ENCODE measurements at places on chromosomes 4 and X.

DNA sequence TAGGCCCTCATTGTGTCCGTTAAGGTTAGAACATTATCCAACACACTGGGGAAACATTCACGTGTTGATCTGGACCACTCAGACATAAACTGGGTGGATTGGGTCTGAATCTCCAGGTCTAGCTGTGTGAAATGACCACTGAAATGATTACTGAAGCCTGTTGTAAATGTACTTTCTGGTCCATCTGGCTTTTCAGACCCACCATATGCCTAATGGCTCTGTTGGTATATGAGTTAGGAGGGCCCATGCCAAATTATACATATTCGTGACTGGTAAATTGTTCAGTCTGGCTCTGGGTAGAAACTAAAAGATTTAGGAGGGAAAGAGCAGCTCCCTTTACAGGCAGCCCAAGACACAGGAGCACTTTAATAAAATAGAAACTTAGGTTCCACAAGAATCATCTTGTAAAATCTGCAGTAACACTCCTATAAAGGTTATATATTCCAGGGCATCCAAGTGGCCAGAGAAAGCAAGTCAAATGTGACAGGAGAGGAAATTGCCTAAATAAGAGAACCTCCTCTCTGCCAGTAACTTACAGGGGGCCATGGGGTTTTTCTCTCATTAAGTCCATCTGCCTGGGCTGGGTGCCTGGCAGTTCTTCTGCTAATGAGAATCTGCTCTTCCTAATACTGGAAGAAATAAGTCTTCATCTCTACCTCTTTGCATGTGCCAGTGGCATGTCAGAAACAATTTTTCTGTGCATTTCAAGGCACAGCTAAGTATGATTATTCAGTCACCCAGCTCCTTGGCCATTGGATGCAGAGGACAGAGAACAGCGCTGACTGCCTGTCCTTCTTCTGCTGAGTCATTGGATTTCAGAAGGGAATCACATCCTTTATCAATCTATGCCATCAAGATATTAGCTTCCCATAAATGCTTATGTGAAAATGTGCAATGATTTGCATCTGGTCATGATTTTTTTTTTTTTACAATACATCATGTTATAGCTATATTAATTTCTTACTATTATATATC, 112.6 kb downstream of the GLRA2 start:
- DNase-seq: no peak

GRCh38 chr4:82495666-82496065, 65.3 kb downstream of the ENOPH1 start:
- DNase-seq: no peak

DNA sequence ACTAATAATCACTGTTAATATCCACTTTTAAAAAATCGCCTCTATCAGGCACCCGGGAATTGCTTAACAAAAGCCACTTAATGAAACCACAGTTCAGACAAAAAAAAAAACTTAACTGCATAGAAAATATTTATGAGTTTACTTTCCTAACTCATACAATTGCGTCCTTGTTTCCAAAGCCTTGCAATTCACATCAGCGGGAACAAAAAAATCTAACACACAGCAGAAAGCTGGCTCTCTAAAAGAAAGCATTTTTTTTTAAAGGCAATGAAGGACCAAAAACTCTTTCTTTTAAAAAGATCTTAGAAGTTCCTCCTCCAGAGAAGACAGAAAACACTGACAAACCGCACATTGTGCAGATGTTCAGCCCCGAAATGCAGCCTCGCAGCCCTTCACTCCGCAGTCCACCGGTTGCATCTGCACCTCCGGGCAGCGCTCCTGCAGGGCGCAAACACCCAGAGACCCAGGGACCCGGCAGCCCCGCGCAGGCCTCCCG, 812 bp downstream of the FAT1 start:
- no peak for DNase-seq

GRCh38 chr4:110998320-110998719, 375.4 kb upstream of the PITX2 start:
- DNase-seq: no peak

DNA sequence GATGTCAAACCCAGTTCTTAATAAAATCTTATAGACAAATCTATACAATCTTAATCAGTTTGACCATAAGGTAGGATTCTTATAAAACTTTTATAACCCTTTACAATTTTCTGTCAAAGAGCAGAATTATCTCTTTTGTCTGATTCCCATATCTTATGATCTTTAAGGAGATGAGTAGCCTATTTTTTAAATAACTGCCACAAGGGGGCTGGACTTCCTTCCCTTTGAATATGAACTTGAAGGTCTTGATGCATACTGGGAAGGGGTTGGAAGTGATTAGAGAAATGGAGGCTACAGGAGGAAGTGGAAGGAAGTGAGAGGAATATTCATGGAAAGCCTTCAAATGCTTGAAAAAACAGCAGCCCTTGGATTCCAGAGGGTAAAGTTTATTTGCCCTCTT, 111.1 kb downstream of the APOOL start:
- no peak for DNase-seq

DNA sequence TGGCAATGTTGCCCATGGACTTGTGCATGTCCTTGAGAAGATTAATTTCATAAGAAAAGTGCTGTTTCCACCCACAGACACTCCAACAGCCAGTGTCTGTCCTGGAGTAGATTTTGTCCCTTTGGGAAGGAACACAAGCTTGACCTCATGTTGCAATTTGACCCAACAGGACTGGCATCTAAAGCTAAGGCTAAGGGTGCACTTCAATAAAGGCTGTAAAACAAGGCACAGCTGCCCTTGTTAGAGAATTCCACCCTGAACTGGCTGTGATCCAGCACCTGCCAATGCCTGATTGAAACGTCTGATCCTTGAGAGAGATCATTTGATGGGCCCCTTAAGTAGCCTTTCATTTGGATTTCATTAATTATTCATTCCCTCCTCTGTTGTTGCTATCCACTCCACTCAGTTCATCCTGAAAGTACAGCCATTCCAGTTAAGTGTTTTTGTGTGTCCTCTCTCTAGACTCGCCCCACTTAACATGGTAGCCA, 56.2 kb downstream of the CD99L2 start:
- no peak for DNase-seq

- DNase-seq: no peak
Observed at GRCh38 chr4:140056015-140056414, 98.0 kb downstream of the MAML3 start.

DNA sequence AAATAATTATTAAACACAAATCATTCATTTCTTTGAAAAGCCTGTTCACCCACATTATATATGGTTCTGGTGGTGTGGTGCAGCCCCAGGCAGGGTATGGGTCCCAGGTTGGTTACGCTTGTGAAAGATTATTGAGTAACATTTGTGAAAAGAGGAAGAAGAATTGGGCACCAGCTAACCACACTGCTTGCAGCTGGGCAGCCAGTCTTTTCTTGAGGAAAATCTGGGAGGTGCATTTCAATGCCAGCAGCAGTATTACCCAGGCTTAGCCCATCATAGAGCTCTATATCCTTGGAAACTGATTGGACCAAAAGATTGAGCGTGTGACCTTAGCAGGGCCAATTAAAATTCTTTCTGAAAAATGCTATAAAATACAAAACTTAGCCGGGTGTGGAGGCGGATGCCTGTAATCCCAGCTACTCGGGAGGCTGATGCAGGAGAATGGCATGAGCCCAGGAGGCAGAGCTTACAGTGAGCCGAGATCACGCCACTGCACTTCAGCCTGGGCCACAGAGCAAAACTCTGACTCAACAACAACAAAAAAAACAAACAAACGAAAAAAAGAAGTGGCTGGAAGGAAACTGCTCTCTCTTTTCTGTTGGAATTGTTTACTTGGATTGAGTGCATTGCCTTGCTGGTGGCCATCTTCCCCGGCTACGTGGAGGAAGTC, 9.7 kb upstream of the PLAC8 start:
- no peak for DNase-seq

GRCh38 chrX:131057706-131058105, 440 bp upstream of the ARHGAP36 start:
- no peak for DNase-seq

DNA sequence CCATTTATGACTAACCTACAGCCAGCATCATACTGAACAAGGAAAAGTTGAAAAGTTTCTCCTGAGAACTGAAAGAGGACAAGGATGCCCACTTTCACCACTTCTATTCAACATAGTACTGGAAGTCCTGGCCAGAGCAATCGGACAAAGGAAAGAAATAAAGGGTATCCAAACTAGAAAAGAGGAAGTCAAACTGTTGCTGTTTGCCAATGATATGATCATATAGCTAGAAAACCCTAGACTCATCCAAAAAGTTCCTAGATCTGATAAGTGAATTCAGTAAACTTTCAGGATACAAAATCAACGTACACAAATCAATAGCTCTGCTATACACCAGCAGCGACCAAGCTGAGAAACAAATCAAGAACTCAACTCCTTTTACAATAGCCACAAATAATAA, 64.5 kb downstream of the CENPC start:
- no peak for DNase-seq

- no peak for DNase-seq
Observed at GRCh38 chr4:5963611-5964010, 54.6 kb downstream of the C4orf50 start.

- DNase-seq: no peak
Observed at GRCh38 chrX:38939067-38939466, 137.8 kb downstream of the MID1IP1 start.

DNA sequence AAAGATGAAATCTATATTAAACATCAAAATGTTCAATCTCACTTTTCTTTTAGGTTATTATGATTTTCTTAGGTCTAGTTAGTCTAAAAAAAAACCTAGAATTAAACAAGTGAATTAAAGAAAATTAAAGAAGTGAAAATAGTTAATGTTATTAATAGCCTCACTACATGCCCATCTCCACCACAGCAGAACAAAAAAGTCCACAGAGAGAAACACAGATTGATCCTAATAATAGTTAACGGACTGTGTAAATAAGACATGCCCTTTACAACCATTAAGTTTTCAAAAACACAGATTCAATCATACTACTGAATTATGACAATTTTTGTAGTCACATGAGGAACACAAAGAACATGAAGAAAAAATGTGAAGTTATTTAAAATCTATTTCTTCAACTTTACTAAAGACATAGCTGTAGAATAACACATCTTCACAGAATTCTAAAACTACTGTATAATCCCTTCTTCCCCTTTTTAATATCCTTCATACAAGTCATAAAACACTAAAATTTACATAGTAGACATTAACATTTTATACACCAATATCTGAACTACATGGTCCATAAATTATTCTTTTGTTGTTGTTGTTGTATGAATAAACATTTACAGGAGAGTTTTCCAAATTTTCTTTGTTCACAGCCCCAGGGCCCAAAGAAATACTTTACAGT, 15.3 kb downstream of the HELQ start:
- no peak for DNase-seq

DNA sequence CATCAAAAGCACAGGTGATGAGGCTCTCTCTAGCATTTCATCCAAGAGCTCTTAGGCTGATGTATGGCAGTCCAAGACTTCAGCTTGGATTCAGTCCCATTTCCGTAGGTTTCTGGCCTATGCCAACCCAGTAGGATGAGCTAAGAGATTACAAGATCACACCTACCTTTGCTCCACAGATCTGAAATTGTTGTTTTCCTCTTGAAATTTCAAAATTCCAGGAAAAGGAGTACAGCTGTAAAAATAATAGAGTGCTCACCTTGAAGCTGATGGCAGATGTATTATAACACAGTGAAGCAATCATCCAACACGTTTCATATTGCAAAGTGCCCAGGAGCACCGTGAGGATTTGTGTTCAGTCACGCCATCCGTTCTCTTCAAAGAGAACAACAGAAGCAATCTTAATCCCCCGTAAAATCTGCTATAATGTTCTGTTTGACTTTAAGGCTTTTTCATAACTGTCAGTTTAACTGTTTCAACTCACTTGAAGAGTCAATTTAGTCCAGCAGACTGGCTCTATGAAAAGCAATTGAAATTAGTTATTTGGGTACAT, 137.5 kb downstream of the CPE start:
- no peak for DNase-seq

DNA sequence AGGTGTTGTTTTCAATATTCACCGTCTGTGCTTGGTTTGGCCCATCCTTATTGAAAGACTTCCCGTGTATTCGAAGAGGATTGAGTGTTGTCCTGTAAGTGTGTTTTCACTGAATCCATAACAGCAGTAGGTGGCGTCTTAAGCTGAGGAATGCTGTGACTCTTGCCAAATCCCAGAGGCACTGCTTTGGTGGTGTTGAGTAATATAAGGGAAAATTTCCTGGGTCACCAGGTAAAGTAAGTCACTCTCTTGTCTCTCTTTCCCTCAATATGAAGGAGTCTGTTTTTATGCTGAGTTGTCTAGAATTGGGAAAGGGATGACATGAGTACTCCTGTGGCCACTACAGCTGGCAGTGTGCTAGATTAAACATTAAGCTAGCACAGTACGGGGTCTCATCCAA, 146.7 kb upstream of the ZXDB start:
- DNase-seq: no peak

DNA sequence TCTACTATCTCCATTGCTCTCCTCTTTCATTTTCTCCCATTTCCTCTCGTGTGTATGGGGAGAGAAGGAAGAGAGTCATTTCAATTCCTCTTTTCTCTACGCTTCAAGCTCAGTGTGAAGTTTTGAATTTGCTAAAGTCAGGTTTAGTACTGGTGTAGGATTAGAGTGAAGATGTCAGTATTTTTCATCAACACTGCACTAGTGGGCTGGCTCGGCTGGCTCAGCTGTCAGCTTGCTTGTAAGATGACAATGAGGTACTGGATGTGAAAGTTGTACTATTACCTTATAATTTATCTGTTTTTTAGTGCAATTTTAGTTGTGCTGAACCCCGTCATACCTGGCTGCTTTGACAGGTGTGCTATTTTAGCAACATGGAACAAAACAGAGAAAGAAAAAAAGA, 2.1 kb upstream of the SH2D1A start:
- DNase-seq: no peak

DNA sequence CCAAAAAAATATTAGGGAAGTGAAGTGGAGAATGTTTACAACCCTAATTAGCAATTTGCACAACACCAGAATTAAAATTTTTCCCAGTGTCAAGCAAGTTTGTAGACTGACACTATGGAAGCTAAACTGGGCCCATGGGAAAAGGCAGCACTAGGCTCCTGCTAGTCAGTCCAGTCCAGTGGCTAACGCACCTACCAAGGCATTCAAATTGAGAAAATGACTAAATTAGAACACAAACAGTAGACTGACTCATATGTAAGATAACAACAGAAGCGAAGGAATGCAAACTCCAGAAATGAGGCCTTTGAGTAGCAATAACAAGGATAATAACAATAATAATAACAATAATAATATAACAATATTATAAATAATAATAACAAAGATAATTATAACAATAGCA, 90.7 kb downstream of the GRIA3 start:
- no peak for DNase-seq

Data from stimulated activated CD8-positive, alpha-beta memory T cell treated with anti-CD3 and anti-CD28 coated beads, Interleukin-4, amount 100 ng/mL, for 4 hours (primary cell).